ENCODE measurements at places on chromosomes 12 and 14.

GRCh38 chr14:104773505-104774452 lies 20.8 kb downstream of the SIVA1 start:
- no peak for DNase-seq

GRCh38 chr14:104353221-104353920 lies 215.0 kb downstream of the KIF26A start:
- DNase-seq, result no peak

DNA sequence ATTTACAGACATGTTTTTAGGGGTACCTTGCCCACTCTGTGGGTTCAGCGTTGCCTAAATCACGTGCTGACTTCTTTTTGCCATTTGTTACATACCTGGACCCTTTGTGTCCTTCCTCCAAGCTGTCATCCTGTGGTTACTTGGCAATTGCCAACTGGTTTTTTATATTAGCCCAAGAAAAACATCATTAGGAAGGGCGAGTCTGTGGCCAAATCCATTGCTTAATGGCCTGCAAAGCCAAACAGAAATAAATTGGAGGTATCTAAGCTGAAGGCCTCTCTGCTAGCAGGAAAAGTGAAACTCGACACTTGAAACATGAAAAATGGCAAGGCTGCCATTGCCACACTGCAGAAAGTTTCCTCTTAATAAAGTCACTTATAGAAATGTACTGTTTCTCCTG lies 190.4 kb downstream of the NUAK1 start:
- no peak for DNase-seq

DNA sequence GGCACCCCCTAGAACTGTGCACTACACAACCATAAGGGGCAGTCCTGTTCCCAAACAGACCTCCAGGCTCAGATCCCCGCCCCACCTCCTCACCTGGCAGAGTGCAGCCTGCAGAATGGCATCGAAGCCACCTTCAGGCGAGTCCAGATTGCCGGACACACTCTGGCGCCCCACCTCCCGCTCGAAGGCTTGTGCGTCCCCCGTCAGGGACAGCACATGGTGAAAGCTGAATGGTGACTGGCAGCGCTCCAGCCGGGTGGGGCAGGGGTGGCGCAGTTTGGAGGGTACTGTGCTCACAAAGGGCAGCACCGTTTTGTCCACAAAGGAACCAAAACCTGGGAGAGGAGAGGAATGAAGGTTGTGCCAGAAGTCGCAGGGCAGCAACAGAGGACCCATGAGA lies 10.6 kb downstream of the ITGB7 start:
- DNase-seq, result no peak

- no peak for DNase-seq
Observed at GRCh38 chr12:108117163-108117849, 11.8 kb upstream of the WSCD2 start.

GRCh38 chr12:79848339-79848738 lies 86.6 kb downstream of the PPP1R12A start:
- DNase-seq, result no peak

DNA sequence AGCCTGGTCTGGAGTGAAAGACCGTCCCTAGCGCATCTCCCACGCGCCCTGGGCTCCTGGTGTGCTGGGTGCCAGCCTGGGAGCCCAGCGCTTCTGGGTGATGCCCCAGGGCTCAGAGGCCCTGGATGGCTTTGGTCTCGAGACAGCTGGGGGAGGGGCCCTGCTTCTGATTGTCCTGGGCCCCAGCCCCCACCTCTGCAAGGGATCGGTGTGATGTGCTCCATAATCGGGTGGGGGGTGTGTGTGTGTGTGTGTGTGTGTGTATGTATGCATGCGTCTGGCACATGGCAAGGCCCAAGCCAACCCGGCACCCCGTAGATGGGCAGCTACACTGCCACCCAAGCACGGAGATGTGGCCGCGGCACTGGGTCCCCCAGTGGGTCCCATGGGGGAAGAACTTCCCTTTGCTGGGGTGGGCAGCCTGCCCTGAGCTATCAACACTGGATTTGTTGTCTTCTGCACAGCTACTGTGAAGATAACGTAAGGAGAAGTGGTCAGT lies 3.1 kb downstream of the ZBTB42 start:
- DNase-seq, result no peak

- no peak for DNase-seq
Observed at GRCh38 chr14:61041704-61042103, 60.7 kb downstream of the SLC38A6 start.

- no peak for DNase-seq
Observed at GRCh38 chr12:23803540-23803939, 145.9 kb downstream of the SOX5 start.

GRCh38 chr14:85471156-85471555 lies 58.8 kb upstream of the FLRT2 start:
- no peak for DNase-seq

Data from stimulated activated CD8-positive, alpha-beta memory T cell treated with anti-CD3 and anti-CD28 coated beads, Interleukin-7, amount 100 ng/mL, for 4 hours (primary cell).